Fibroblast of mammary gland (primary cell): ENCODE measurements at places on chromosomes 6 and 20.

DNA sequence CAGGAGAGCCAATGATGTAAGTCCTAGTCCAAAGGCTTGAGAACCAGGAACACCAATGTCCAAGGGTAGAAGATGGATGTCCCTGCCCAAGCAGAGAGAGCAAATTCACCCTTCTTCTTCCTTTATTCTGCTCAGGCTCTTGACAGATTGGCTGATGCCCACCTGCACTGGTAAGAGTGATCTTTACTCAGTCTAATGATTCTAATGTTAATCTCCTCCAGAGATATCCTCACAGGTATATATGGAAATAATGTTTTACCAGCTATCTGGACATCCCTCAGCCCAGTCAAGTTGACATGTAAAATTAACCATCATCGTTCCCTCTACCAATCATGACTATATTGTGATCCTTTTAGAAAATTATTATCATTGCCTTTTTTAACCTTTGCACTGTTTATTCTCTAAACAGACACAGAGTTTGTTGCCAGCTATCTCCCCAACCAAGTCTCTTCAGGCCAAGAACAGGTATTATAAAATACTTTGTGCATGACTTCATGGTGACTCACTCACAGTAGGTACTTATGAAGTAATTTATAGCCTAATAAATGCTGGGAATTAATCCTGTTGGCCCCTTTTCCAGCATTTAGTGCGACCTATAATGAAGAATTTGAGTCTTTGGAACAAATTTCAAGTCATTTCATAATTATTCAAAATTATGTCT lies 26.2 kb upstream of the TSHZ2 start:
- DNase-seq = no peak

DNA sequence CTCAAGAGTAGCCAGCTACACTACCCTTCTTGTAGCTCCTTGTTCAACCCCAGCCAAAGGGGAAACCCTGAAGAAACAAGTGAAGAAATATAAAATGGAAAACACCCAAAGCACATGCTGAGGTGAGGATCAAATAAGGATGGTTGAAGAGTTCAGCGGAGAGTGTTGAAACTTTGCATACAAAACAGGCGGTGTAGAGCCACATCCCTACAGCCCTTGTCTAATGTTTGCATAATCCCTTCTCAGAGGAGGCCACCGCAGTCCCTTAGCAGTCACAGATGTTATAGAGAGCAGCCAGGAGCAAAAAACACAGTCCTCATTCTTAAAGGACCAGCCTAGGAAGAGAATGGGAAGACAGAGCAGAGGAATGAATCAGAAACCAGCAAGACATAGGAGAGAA lies 350.7 kb upstream of the SASH1 start:
- no peak for DNase-seq

- peak; percentile 76 for DNase-seq
These were observed 56.4 kb upstream of the RPS6KA2 start for GRCh38 chr6:166683477-166683876.

DNA sequence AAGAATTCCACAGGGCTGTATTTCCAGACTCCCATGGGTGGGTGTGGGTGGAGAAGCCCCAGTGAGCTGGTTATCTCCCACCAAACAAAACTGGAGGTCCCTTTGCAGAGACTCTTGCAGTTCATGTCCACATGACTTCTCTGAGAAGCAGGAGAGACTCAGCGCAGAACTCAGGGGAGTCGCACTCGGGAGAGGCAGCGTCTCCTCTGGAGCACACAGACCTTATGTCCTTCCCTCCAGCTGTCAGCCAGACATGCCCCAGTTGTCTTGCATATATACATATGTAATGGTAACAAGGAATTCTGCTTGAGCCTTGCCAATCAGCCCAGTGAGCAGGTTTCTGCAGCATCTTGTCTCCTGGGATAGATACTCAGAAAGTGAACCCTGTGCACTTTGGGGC lies 23.8 kb downstream of the MYT1 start:
- DNase-seq = no peak

DNA sequence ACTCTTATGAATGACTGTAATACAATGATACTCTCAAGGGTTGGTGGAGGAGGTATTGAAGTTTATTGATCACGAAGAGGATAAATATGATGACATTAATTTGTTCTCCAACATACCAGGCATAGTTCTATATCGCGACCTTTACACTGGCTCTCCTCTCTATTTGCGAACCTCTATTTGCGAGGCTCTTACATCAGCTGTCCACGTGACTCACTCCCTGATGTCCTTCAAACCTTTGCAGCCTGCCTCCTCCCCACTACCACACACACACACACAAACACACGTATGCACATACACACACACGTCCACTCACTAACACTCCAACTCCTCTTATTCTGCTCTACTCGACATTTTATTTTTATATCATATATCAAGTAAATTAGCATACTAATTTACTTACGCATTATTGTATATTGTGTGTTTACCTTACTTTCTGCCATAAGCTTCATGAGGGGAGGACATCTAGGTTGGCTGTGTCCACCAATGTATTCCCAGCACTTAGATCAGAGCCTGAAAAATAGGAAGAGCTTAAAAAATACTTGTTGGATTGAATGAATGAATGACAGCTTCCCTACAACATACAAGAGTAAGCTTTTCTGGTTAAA lies 53.3 kb upstream of the TNFRSF21 start:
- no peak for DNase-seq

DNA sequence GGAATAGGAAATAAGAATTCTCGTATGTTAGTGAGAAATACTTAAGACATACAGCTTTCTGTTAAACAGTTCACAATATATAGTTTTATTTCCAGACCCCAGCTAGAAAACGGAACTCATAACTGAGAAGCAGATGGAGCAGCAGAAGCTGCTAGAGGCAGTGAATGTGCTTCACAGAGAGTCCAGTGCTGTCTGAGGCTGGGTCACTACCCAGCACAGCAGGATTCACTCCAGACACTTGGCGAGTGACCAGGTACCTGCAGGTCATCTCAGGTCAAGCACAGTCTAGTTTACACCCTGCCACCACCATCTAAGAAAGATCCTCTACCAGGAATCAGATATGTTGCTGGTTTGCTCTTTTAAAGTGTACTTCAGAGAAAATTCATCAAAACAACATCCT lies 243.1 kb upstream of the RAB32 start:
- no peak for DNase-seq

- DNase-seq = no peak
These were observed 137.9 kb upstream of the KCNG1 start for GRCh38 chr20:51160821-51161220.

DNA sequence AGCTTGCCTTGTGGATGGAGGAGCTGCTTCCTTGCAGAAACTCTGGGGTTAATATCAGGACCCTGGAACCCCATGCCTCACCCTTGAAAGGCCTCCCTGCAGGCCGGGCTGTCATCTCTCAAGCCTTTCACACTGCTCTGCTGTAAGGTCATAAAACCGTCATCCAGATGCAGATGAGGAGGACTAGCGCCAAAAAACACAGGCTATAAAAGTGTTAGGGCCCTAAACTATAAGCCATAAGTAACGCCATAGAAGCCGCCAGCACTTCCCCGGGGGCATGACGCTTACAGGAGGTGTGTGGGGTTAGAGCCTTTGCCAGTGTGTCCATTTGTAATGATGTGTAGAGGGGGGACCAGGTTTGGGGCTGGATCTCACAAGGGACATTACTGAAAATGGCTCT lies 47.6 kb downstream of the CDH4 start:
- DNase-seq = no peak

- DNase-seq = no peak
These were observed 283.7 kb upstream of the MAP3K7 start for GRCh38 chr6:90870561-90870960.

DNA sequence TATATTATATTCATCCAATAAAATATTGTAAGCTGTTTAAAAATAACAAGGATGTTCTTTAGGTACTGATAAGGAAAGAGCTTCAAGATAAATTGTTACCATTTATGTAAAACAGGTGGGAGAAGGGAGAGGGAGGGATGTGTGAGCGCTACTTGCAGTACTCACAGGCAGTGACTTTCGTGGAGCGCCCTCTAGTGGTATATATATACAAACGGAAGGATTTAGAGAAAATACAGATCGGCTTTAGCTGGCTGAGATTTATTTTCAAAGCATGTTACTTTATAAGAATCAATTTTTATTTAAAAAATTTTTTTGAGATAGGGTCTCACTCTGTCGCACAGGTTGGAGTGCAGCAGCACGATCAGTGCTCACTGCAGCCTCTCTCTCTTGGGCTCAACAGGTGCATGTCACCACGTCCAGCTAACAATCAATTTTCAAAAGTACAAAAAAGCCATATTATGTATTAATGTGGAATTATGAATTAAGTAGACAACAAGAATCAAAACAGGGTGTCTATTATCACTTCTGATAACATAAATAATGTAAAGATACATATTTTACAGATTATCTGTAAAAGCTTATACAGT lies 3.3 kb upstream of the MOG start:
- DNase-seq = peak; percentile 76

DNA sequence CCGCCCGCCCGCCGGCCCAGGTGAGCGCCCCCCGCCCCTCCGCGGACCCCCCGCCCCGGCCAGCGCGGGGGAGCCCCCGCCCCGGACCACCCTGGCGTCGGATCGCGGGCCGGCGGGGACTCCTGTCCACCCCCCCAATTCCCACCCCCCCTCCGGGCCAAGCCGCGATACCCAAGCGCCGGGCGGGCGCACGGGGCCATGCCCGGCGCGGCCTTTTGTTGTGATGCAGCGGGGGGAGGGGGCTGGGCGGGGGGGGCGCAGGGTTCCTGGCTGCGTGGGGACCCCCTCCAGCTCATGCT lies 245 bp downstream of the SRC start:
- no peak for DNase-seq

DNA sequence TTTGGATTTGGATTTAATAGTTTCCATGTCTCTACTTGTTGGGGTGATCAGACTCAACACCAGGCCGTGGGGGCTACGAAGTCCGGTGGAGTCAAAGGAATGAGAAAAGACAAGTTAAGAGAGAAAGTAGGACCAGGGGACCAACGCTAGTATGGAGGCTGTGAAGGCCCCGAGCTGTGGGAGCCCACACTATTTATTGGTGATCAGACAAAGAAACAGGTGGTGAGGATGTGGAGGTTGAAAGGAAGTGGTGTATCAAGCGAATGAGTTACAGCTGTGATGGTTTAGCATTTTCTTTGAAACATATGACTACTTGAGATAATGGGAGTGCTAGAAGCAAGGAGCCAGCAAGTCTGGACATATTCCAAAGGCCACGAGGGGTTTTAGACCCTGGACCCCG lies 62.4 kb downstream of the AKAP7 start:
- no peak for DNase-seq

GRCh38 chr20:8078528-8078914 lies 53.5 kb upstream of the PLCB1 start:
- DNase-seq = no peak

DNA sequence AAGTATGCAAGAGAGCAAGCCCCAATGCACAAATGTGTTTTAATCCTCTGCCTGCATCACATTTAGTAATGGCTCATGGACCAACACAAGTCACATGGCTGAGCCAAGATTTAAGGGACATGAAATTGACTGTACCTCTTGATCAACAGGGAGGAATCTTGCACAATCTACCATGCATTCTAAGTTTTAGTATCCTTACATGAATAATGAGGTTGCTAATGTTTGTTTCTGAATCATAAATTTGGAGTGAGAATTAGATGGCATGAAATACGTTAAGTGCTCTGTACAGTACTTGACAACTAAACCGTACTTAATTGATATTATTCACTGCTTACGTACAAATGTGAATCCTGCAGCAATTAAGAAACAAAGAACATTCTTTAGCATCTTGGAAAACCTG lies 553.8 kb upstream of the JAG1 start:
- DNase-seq = no peak

GRCh38 chr6:25735261-25735660 lies 19.3 kb upstream of the SLC17A4 start:
- DNase-seq = no peak

GRCh38 chr20:50776122-50776817 lies 18.6 kb upstream of the BCAS4 start:
- DNase-seq = no peak

GRCh38 chr20:48634641-48635040 lies 193.2 kb downstream of the PREX1 start:
- DNase-seq = no peak

- DNase-seq = no peak
These were observed 29.4 kb upstream of the ASF1A start for GRCh38 chr6:118864341-118865099.

GRCh38 chr6:130671577-130671976 lies 155.6 kb upstream of the SMLR1 start:
- DNase-seq = peak; percentile 64

DNA sequence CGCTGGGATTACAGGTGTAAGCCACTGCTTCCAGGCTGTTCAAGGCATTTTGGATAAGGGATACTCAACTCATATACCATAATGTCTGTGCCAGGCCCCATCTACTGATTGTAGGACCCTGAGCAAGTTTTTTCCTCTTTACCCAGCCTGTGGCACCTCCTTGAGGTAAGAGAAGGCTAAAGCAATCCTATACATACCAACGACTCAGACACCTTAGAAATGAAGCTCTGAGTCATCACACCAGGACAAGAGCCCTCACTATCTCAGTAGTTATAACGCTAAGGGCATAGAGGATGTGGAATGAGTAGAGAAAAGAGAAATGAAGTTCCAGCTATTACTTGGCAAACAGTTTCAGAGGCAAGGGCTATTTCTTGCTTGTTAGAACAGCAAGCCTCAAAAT lies 16.9 kb downstream of the NDRG3 start:
- no peak for DNase-seq

- DNase-seq = peak; percentile 48
These were observed 31.8 kb upstream of the ELMO2 start for GRCh38 chr20:46438156-46438750.

DNA sequence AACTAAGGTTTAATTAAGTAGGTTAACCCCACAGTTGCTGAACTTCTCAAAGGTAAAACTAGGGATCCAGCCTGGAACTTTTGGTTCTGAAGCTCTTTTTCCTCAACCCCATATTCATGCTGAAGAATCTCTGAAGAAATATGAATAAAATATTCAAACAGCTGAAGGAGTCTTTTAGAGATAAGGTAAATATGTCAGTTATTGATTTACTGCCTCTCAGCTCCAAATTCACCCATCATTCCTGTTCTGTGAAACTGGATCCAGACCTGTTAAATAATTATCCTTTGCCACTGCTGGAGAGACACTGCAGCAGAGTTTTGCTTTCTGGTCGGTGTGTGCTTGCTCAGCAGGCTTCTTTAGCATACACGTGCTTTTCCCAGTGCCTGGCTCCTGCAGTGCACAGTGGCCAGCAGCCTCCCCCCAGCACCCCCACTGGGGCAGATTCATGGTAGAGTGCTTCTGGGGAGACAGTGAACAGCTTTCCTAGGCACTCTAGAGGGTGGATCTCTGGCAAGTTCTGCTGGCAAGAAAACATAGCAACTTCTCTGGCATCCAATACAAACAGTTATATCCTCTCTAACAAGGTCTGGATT lies 62.0 kb upstream of the BCLAF1 start:
- no peak for DNase-seq

- DNase-seq = no peak
These were observed 15.9 kb downstream of the BEND6 start for GRCh38 chr6:56970849-56971248.

GRCh38 chr20:45897289-45897688 lies 6.2 kb downstream of the CTSA start:
- DNase-seq = no peak
